ENCODE measurements at places on chromosomes 1 and 21. TPM values are rescaled to one million over a fixed set of nuclear protein-coding genes. Genes with fewer than 3 reads are reported as not detected.

GRCh38 chr1:81439046-81439823, 361.5 kb upstream of the ADGRL2 start:
- DNase-seq, result no peak

DNA sequence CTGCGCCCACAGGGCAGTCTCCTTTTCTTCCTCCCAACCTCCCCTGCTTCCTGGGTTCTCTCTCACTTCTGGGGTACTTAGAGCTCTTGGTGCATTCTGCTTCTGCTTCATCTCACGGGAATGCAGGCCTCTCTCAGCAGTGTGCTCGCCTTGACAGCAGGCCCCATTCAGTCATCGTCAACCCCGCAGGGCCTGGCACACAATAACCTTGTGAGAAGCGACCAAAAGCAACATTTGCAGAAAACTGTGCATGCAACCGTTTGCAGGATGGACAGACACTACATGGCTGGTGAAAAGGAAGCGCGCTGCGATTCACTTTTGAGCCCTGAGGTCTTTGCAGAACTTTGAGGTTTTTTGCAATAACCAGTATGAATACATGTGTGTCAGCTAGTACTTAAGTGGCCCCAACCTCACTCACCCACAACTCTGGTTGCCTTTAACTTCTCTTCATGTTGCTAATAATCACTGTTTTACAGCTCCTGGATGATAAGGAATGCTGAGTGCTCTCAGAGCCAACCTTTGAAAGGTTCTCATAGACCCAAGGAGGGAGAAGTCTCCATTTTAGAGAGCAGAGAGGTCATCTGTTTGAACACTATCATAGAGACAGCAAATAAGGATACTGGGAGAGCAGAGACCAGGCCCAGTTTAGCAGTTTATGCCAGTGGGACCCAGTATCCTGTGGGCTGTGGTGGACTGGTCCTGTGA, 2.5 kb upstream of the CD160 start:
- peak; percentile 20 for DNase-seq

GRCh38 chr1:244414543-244414942, 37.2 kb downstream of the ADSS2 start:
- no peak for DNase-seq

DNA sequence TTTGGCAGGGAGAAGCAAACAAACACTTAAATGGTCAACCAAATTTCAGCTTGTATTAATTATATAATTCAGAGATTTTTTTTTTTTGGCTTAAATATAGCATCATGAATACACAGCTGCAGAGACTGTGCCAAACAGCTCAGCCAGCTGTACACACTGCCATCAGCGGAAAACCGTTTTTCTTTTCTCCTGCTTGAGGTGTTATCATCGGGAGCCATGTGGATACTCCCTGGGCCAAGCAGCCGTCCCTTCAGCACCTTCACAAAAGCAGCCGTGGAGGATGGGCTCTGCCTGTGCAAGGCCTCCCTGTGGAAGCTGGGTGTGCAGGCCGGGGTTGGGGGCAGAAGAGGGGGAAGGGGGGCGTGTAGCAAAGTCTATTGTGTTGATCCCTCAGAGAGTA, 85.0 kb downstream of the NUF2 start:
- DNase-seq, result no peak

- DNase-seq, result no peak
Measured at GRCh38 chr1:35173491-35173890, 19.5 kb downstream of the SFPQ start.

DNA sequence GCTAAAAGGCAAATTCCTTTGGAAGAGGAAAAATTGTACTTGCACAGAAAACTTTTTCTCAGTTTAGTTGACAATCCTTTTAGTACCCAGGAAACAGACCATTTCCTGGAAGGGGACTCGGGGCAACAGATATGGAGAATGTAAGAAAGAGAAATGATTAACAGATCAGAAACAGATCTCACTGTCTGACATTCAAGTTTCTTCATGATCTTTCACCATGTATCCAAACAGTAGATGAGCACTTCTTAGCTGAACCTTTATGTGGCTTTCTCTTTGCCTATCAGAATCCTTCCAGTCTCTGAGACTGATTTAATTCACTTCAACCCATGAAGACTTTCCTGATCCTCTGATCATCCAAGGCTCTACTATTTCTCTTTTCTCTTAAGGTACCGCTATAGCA, 2.7 kb downstream of the TTLL7 start:
- no peak for DNase-seq

DNA sequence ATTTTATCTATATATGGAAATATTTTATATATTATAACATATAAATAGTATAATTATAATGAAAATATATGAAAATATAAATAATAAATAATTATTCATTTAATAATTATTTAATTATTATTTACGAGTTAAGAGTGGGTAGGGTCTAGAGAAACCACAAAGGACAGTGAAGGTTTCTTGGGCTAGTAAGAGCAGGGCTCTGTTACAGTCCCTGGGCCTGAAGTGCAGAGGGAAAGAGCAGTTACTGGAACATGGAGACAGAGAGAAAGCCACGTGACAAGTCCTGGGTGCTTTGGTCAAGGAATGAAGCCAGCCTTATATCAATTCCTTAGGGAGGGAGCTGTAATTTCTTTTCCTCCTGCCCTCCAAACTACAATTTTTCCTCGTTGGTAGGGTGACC, 117.2 kb upstream of the OLIG2 start:
- no peak for DNase-seq

- no peak for DNase-seq
Measured at GRCh38 chr1:206680279-206680678, 4.4 kb upstream of the MAPKAPK2 start.

- DNase-seq, result peak; percentile 6
Measured at GRCh38 chr21:45997495-45998275, 16.1 kb downstream of the COL6A1 start.

DNA sequence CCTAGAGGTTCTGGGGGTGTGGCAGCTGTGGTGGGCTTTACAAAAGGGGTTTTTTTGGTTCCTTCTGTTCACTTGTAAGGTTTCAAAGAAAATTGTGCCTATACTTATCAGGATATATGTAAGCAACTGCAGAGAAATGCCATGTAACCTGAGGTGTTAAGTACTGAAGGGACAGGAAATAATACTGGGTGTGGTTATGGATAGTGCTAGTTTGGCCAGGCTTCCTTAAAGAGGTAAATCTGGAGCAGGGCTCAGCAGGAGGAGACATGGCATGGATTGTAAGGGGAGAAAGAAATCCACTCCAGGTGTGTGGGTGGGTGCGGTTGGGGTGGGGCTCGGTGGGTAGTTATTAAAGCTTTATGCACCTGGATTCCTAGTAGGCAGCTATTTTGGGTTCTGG, 28.3 kb downstream of the KIRREL1 start:
- no peak for DNase-seq

The MCOLN3 gene
- not detected for total RNA-seq

The DUSP12 gene
- total RNA-seq, result 26.9 TPM

The TFF1 gene
- not detected for total RNA-seq

Measured in natural killer cell (primary cell).